Stimulated activated CD4-positive, alpha-beta T cell treated with anti-CD3 and anti-CD28 coated beads, Interleukin-12 subunit alpha, Interleukin-12 subunit beta, amount 100 ng/mL, for 4 hours (primary cell): ENCODE measurements at places on chromosomes 1 and 21.

DNA sequence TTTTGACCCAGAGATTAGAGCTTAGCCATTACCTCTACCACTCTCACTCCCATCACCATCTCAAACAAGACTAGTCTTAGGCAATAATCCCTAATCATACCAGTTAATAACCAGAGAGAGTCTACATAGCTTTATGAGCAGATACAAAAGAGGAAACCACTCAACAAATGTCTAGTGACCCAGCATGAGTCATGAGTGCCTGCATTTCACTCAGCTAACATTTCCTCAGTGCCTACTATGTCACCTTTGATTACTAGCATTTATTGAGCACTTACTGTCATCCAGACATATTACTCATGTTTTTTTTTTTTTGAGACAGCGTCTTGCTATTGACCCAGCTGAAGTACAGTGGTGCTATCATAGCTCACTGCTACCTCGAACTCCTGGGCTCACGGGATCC lies 35.9 kb upstream of the GALNT2 start:
- DNase-seq = no peak

DNA sequence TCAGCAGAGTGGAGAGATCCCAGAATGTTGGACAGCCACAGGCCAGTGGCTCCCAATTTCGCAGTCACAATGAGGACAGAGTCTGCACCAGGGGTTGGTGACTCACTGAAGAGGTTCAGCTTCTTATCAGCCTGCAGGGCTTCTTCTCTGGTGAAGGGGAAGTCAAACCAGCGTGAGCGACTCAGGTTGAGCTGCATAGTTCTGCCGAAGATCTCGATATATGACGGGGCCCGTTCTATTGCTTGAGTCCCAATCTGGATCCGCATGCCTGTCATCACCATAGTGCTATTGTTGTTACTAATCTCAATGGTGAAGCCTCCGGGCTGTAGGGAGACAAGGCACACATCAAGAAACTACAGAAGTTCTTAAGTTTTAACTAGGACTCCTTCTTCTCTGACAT lies 58.5 kb downstream of the UBR4 start:
- no peak for DNase-seq

DNA sequence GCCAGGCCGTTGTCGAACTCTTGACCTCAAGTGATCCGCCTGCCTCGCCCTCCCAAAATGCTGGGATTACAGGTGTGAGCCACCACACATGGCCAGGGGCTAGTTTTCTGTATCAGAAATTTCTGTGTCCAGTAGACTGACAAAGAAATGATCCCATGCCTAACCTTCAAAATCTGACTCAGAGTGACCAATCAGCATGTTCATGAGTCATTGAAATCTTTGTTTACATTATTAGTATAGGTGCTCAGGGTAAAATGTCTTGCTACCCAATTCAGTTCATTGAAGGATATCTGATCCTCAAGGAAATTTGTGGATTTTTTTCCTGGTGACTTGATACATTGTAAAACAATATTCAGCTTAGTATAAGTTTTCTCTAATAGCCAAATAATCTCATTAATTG lies 11.0 kb upstream of the LDLRAD2 start:
- no peak for DNase-seq

GRCh38 chr1:104574620-104575019 lies 824.9 kb downstream of the AMY1C start:
- DNase-seq = no peak

DNA sequence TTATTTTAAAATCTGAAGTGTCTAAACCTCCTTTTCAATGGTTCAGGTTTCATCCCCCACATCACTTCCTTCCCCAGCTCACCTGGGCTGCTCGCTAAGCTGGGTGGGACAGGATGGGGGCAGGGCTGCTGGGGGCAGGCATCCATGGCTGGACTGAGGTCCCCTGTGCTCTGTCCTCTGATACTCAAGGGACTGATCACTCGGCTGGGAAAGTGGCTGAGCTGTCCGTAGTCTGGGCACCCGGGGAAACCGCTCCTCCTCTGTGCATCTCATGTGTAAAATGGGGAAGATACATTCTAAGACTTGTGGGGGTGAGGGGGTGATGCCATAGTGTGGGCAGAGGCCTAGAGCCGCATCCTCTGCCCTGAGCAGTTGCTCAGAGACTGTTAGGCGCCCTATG lies 411.2 kb downstream of the MATN1 start:
- no peak for DNase-seq
